ENCODE measurements at places on chromosomes 6 and 20. TPM values are rescaled to one million over a fixed set of nuclear protein-coding genes. Genes with fewer than 3 reads are reported as not detected.

ADGRF5 gene
- 37.5 TPM for total RNA-seq

RAET1L gene
- not detected for total RNA-seq

TUBB2B gene
- total RNA-seq = 3.5 TPM

TRIM31 gene
- not detected for total RNA-seq

SFT2D1 gene
- 29.0 TPM for total RNA-seq

MYH7B gene
- total RNA-seq = 8.5 TPM

FAXC gene
- not detected for total RNA-seq

DNA sequence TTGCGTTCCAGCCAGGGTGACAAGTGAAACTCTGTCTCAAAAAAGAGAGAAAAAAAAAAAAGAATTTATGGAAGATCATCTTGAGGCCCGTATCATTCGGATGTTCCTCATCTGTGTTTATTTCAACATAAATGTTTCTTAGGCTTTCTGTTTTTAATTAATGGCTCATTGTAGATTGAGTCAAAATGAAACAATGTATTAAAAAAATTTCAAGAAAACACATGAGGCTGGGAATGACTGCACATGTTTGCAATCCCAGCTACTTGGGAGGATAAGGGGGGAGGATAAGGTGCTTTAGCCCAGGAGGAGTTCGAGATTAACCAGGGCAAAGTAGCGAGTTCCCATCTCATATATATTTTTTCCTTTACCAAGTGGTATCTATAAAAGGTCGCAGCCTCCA lies 47.3 kb downstream of the ITCH start:
- no peak for DNase-seq

GRCh38 chr6:5471044-5471443 lies 209.7 kb downstream of the FARS2 start:
- no peak for DNase-seq

DNA sequence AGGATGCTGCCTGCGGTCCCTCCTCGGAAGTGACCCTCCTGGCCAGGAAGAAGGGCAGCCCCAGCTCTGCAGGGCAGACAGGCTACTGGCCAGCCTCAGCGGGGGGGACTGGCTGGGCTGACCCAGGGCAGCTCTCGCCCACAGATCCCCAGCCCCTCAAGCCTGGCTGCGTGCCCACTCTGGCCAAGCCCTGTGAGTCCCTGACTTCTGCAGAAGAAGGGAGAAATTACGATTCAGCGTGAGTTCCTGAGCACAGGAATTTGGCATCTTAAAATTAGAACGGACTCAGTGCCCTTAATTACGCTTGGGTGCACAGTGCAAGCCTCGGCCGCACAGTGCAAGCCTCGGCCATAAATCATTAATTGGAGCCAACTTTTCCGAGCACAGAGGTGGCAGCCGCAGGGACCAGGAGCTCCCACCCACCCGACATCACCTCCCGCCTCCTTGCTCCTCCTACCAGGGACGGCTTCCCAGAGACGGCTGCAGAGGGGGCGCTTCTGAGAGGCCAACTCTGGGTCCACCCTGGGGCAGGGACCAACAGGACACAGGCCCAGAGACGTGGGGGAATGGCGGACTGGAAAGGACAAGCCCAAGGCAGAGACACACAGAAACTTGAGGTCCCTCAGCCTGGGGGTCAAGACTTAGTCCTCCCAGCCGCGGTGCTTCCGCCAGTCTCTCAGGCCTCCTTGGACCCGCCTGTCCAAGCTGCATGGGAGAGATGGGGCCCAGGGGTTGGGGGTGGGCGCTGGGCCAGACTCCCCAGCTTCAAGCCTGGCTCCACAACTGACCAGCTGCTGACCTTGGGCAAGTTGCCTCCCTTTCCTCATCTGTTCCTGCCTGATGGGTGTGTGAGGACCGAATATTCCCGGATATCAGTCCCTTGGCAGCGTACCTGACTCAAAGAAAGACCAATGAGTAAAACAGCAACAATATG lies 165.4 kb downstream of the TAF4 start:
- DNase-seq = no peak

- no peak for DNase-seq
These were observed 45.3 kb downstream of the DLL1 start for GRCh38 chr6:170245475-170245992.

DNA sequence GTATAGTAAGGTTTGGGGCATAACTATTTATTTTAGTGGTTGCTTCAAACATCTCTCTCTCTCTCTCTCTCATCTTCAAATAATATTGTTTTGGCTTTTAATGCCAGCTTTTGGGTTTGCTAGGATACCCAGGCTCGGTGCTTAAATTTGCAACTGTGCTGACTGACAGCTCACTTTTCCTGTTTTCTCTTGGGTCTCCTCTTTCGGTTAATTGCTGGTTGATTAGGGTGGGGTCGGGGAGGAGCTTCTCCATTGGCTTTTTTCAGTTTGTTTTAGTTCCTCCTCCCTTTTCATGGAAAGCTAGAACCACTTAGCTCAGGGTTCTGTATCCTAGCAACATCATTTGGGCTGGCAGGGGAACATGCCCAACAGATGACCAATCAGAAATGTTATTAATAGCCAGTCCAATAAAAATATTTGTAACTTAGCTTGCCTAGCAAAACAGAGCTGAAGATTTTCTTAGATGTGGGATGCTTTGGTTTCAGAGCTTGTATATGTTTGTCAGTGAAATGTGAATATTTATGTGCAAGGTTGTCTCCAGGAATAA lies 11.3 kb downstream of the TFAP2B start:
- DNase-seq = no peak

GRCh38 chr6:113120224-113120581 lies 736.9 kb upstream of the MARCKS start:
- no peak for DNase-seq

DNA sequence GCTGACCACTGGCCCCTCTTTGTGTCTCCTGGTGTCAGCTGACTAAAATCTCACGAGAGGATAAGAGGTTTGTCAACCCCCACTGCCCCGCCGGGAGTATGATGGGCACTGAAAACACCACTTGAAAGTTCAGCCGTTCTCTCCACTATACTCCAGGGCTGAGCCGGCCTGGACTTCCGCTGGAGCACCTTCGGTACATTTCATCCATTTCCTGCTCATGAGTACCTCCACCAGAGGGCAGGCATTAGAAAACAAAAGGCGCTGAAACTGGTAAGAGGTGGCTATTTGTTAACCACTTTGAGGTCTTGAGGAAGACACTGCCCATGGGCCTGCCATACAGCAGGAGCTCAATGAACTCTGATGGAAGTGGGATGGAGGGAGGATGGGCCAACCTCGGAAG lies 17.9 kb upstream of the ANKRD60 start:
- DNase-seq = no peak

DNA sequence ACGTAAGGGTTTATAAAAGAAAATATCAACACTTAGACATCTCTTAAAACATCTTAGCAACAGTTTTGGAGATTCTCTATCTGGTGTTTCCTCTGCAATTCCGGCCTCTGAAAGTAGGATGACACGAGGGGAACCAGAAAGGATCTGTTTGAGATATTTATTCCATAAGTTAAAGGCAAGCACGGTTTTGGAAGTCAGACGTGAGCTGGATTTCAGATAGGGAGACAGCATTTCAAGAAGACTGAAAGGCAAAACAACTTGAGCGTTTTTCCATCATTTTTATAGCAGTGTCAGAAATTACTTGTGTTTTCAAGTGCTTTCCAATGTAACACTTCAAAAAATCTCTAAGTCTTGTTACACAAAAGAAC lies 52.9 kb upstream of the BTN3A2 start:
- no peak for DNase-seq

- no peak for DNase-seq
These were observed 402.6 kb upstream of the SULF2 start for GRCh38 chr20:48187851-48188250.

DNA sequence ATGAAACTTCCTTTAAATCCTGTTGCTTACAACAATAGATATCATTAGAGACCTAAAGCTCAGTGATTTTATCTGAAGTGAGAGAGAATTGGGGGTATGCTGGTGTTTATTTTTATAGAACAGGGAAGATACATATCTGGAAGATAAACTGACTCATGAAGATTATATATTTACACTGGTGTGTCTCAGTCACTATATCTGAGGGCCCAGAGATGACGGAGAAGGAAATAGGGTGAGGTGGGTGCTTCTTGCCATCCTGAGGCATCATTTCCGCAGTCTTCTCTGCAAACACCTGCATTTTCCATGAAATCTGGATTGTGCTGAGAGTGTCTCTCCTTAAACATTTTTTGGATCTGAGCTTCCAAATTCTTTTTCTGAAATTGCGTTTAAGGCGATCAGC lies 5.9 kb upstream of the PLCB1 start:
- DNase-seq = no peak

DNA sequence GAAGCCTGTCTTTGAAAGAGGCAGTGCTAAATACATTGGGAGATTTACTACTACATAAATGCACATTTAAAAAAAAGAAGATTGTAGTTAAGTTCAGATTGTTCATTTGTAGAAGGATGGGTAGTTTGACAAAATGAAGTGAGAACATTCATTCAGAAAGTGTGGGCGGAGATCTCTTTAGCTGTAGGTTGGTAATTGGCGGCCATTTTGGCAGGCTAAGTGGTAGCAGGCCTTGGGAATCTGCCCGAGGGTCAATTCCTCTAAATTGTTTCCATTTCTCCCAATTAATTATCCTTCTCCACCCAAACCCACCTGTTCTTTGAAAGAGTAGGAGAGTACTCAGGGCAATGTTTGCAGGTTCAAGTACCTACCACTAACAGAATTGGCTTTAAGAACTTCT lies 17.9 kb downstream of the SOX4 start:
- DNase-seq = no peak

- no peak for DNase-seq
These were observed 62.8 kb upstream of the SCP2D1 start for GRCh38 chr20:18750735-18751134.

DNA sequence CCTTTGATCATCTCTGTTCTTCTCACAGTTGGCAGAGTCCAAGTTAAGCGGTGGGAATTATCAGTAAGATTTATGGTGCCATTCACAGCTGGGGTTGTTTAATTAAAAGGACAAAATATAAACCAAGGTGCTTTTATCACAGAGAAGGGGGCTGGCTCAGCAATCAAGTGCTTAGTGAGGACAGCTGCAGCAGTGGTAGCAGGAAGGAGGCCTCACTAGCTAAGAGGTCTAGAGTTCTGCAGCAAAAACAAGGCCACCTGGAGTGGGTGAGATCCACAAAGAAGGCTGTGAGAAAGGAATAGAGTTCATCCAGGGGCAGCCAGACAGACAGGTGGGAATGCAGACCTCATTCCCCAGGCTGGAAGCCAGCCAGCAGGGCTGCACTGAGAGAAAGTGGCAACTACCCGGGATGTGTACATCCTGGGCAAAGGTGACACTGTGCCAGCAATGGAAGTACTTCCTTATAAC lies 37.1 kb downstream of the PIGU start:
- DNase-seq = no peak

- no peak for DNase-seq
These were observed 112.2 kb downstream of the INSM1 start for GRCh38 chr20:20480126-20480525.

- no peak for DNase-seq
These were observed 322.1 kb downstream of the RNGTT start for GRCh38 chr6:88641178-88641903.

GRCh38 chr20:56952258-56953047 lies 314.0 kb downstream of the BMP7 start:
- no peak for DNase-seq

DNA sequence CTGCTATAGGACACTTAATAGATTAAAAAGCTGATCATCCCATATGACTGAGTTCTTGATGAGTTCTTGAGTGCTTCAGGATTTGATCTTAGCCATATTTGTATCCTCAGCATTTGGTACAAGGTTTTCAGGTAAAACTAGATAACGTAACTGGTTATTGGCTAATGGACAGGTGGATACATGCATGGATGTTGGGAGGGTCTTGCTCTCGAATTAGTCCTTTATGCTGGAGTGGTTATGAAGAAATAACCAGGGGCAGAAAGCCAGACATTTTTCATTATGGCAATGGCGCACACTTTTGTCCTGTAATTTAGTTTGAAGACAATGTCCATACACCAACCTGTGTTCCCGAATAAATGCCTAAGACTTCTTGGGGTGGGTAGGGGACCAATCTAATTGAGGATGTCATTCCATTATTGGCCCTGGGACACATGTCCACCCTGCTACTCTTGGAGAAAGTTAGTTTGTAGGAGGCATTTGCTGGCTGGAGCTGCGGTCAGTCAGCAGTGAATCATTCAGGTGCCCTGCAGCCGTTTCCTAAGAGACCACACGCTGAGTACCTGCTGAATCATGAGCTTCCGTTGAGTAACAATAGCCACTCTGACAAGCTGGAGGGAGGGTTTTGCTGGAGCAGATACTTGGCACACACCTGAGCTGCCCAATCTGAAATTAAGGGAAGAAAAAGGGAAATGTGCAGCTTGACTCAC lies 194.4 kb downstream of the FOXA2 start:
- no peak for DNase-seq

Data from gastrocnemius medialis (tissue), 4 donors.